NCI-H1930 (cell line): ENCODE measurements at places on chromosomes 2 and 18.

- no peak for DNase-seq
These were observed 6.3 kb downstream of the HS6ST1 start for GRCh38 chr2:128312411-128312810.

GRCh38 chr18:55856229-55856628 is 268.2 kb upstream of the TCF4 start:
- DNase-seq, result no peak

DNA sequence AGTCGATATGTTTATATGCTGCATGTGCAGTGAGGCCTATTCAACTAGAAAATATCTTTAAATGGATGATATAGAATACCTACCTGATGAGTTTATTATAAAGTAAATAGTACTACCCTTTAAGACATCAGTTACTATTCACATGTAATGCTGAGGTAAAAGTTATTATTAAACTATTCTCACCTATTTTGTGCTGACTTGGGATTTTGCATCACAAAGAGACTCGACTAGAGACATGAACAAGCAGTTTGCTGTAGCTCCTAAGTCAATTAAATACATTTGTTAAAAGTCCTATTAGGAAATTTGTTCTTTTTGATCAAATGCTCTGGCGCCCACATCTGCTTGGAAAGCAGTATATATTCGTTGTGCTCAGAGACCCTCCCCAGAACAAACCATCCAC is 164.1 kb downstream of the CCDC85A start:
- DNase-seq, result no peak

GRCh38 chr2:70570041-70570661 is 16.5 kb upstream of the TGFA start:
- DNase-seq, result no peak

GRCh38 chr2:105689484-105689883 is 55.2 kb upstream of the NCK2 start:
- no peak for DNase-seq

GRCh38 chr2:196219671-196220070 is 48.3 kb upstream of the STK17B start:
- DNase-seq, result no peak

- no peak for DNase-seq
These were observed 33.1 kb upstream of the ZNF532 start for GRCh38 chr18:58831606-58832005.

DNA sequence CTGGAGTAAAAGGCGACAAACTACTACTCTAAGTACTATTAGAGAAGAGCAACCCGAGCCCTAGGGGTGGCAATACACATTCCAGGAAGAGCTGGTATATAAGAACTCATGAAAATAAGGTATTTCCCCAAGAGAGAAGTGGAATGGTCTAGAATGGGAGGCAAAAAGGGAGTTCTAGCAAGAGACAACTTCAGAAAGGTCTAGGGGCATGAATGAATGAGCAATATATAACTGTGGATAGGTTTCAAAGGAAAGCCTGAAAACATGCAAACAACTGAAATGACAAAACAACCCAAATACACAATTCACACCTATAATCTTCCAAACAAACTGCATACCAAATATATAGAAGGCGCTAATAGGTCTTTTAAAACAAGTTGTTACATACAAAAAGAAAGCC is 22.2 kb downstream of the TRIP12 start:
- no peak for DNase-seq

DNA sequence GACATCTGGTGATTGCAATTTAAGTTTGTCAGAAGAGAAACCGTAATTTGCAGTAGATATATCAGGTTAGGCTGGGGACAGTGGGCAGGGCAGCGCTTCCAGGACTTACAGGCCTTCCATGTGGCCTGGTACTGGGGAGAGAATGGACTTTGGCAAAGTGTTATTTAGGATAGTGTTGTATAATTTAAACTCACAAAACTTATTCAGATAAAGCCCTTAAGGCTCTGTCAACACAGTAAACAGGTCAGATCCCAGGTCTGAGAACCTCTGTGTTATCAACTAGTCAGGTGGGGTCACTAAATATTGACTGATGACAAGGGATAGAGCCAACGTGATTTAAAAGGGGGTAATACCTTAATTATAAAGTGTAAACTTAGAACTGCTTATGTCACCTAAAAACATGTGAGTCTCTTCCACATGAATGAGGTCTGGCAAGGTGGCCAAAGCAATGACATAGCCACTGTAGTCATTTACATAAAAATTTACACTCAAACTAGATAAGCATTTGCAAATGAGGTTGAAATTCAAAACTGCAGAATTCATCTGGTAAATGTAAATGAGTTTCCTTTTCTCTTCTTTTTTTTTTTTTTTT is 80.2 kb upstream of the DNMT3A start:
- DNase-seq, result no peak

GRCh38 chr18:3789525-3789924 is 339.6 kb downstream of the TGIF1 start:
- DNase-seq, result no peak

DNA sequence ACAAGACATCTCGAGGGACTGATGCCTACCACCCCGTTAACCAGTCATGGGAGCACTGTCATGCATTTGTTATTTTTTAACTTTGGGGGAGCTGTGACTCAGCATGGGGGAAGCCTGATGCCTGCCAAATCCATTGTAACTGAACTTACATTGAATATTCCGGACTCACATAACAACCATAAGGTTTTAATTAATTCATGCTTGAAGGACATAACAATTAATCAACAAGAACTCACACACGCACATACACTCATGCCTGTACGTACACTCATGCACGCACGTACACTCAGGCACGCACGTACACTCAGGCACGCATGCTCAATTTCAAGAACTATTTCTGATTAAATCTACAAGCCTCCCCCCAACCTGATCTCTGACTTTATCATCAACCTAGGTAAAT is 1639.1 kb downstream of the SUCLG1 start:
- no peak for DNase-seq

DNA sequence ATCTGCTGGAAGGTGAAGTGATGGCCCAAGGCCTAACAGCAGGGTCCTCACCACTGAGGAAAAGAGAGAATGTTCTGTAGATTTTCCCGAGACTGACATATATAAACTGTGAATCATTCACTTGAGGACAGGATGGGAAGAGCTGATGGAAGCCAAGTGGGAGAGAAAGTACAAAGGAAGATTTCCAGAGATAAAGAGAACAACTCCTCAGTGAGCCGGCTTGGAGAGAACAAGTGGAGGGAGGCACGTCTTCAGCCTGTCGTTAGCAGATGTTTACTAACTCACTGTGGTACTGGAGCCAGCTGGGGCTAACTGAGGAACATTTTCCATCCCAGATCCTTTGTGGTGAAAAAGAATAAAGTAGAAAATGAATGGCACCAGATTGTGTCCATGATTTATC is 552.9 kb upstream of the TNP1 start:
- no peak for DNase-seq

- DNase-seq, result no peak
These were observed 30.0 kb downstream of the RNF125 start for GRCh38 chr18:32048507-32049091.

- DNase-seq, result no peak
These were observed 58.0 kb downstream of the PLCL1 start for GRCh38 chr2:197862246-197862955.

- DNase-seq, result no peak
These were observed 548.5 kb upstream of the ID2 start for GRCh38 chr2:8133363-8133762.

DNA sequence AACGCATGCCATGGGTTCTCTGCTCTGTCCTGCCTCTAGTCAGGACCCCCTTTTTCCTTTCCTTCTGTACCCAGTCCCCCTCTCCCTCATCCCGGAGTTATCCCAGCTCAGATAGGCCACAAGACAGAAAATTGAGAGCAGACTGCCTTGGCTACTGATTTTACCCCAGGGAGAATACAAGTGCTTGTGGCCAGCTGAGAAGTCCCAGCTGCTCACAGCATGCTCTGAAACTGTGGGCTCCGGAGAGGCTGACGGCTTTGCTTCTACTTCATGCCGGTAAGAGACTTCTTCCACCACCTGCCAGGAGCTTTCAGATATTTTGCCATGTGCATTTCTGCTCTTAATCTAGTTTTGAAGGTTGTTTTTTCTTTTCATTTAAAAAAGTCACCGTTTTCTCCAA is 20.0 kb upstream of the SIX2 start:
- DNase-seq, result no peak

GRCh38 chr2:227033471-227034148 is 130.4 kb downstream of the COL4A4 start:
- DNase-seq, result peak; percentile 7

DNA sequence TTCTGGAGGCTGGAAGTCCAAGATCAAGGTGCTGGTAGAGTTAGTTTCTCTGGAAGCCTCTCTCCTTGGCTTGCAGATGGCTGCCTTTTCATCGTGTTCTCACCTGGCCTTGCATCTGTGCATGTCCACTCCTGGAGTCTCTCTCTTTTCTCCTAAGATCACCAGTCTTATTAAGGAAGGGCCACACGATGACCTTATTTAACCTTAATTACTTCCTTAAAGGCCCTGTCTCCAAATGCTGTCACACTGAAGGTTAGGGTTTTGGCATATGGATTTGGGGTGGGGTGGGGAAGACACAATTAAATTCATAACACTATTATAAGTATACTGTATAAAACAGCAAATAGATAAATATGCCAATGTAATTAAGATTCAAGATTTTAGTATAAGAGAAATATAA is 402.4 kb upstream of the HS6ST1 start:
- DNase-seq, result no peak

DNA sequence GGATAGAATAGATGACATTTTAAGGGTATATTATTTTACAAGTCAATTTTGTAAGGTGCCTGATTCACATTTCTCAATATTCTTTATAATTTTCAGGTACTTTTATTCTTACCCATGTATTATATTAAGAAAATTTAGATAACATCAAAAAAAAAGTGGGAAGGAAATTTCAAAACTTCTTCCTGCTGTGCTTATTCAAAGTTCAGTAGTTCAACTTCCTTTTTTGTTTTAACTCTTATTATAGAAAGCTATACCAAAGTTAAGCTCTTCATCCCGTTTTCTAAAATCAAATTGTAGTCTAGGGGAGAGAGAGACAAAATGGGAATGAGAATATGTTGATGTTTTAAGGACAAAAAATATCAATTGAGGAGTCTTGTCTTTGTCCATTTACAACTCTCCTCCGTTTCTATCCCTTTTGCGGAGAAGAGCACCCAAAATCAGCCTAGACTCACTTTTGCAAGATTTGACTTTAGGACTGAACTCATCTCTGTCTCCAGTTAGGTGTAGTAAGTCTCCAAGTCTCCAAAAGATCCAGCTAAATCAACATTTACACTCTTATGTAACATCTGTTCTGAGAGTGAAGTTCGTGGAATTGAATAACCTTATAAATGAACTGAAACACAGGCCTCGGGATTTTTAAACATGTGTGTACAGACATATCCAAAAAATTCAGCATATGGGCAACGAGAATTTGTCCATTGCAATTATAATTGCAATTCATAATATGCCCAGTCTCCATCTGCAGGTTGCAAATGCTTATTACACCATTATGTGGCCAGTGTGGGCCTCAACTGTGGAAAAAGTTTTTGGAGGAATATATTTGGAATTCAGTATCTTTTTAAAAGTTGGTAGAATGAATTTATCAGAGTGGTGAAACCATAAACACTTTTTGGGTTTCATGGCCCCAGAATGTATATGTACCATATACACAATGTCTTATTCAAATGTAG is 23.9 kb downstream of the FAM124B start:
- DNase-seq, result no peak

DNA sequence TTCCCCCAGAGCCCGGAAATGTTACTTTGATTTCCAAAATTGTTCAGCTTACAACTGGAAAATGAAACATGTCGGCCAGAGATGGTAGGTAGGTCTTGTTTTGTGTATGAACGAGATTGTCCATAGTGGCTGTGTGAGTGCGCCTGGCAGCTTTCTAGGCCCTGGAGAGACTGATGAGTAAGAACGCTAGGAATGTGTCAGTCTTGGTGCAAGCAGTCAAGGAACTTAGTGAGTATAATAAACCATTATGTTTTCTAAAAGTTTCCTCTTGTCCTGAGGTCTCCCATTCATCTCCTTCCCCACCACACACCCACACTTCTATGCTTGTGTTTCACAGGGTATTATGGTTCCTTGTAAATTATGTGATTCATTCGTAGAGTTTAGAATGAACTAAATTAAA is 234.2 kb downstream of the CDH2 start:
- DNase-seq, result no peak

- no peak for DNase-seq
These were observed 39.4 kb downstream of the ARID5A start for GRCh38 chr2:96575785-96576456.

DNA sequence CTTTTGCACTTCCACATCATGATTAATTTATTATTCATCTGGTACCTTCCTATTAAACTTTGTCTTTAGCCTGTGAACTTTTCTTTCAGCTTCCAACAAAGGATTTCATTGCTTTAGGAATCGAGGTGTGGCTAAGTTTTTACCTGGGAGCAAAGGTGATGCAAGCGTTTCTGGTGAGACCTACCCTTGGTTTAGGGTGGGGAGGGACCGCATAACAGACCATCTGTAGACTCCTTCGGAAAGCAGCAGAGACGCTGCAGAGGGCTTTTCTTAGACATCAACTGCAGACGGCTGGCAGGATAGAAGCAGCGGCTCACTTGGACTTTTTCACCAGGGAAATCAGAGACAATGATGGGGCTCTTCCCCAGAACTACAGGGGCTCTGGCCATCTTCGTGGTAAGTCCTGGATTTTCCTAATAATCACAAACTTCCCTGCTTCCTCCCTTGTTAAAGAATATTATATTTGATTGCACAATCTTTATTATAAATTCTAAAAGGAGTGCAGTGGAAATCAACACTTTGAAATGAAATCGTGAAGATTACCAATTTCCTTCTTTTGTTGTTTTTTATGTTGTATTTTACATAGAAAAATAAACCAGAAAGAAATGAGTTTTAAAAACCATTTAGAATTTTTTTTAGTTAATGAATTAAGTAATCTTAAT is at the start of gene DSG3:
Gene DSG3, plus strand, starts transcription at position 212 of the 662 bp plus-strand sequence. Its CDS starts 137 bp downstream, at position 349.
- DNase-seq, result no peak

DNA sequence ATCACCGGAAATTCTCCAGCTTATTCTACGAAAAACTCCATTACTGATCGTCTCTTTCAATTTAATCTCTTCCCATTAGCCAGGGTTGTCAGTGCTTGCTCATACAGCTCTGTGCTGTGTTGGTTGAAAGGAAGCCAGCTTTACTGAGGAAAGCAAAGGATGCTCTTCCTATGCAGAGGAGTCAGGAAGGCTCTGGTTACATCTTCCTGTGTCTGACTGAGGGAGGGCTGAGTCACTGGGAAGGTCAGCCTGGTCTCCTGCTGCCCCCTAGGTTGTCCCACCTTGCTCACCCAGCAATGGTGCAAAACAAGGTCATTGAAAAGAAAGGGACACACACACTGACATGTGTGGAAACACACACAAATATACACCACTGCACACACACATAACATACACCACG is 975.6 kb downstream of the DCDC2C start:
- DNase-seq, result no peak

DNA sequence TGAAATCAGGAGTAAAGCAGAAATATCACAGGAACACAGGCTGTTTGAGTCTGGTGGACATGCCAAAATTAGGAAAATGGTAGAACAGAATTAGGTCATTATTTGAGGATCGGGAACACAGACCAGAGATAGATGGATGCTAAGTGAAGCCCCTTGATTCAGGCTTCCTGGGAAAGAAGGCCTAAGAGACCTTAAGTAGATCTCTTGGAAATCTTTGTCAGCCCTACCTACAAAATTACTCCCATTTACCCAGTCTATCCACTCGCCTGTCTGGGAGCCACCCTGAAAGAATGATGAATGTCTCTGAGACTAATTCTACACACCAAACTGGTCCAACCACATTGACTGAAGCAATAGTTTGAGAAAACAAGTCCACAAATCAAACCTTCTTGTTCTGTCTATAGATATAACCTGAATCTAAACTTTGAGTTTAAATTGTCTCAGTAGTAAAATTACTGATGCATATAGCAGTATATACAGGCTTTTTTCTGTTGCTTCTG is 36.6 kb upstream of the TANK start:
- DNase-seq, result no peak
